ENCODE measurements at places on chromosomes 1 and 21.
A peak's percentile ranks its signal among the peaks of the same experiment; 100 is the strongest.

DNA sequence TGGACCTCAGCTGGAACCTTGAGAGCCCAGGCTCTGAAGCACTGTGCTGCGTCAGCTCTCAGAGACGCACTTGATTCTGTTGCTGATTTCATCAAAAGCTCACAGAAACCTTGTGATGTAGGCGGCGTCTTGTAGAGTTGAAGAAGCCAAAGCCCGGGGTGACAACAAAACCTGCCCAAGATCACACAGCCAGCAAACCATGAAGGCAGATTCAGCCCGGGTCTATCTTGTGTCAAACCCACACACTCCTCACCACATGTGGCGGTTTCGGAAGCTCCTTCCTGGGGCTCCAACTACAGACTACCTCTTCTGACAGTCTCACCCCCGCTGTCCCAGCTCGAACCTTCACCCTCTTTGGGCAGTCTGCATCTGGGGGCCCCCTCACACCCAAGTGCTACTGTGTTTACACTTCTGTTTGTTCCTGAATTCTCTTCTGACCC, 50.4 kb downstream of the TENT5C start:
- DNase-seq = peak; percentile 53

DNA sequence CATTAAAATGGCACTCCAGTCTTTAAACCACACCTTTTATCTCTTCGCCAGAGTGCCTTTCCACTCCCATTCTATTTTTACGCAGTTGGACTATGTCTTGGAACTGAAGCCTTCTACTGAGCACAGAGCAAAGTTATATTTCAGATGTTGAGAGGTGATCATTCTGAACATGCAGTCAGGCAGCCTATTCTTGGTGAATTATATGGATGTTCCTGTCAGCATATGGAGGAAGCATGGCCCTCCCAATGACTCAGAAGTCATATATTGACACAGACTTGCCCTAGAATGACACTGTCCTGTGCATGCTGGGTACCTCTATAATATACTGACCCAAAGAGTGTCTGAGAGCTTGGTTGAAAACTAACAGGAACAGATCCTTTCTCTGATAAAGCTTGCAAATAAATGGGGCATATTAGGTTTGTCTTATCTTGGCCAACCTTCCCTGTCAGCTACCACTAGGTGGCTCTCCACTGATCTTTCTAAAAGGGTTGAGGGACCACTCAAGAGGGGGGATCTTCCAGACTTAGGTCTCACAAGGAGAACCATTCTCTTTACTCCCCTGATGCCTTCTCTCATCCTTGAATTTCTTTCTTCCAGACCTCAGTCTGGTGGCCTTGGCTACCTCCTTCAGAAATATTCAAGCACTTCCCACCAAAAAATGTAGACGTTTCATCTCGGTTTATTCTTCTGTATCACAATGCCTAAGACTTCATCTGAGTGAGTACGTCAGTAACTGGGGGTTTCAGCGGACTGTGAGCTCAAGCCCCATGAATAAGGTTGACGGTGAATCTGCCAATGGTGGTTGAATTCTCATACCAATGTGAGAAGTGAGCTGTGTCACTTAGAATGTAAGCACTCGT, 11.8 kb upstream of the ALG14 start:
- DNase-seq = no peak

GRCh38 chr1:11229203-11229602, 33.1 kb downstream of the MTOR start:
- DNase-seq = no peak

- DNase-seq = no peak
Measured at GRCh38 chr1:32274646-32275340, 17.1 kb upstream of the HDAC1 start.

DNA sequence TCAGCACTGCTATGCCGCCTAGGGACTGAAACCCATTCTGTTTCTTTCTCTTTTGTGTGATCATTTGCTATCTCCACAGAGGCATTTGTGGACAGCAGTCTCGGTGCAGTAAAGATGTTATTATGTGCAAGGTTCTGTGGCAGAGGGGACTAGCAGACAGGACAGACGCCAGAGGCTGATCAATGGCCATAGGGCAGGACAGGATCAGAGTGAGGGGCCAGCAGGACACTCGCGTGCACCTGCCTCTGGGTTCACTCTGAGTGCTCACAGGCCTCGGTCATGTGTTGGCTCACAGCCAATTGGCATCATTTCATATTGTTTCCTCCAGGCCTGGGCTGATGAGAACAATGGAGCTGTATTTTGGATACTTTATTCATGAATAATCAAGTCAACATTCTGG, 212.6 kb downstream of the TGFB2 start:
- no peak for DNase-seq

- no peak for DNase-seq
Measured at GRCh38 chr1:43043695-43044094, 85.0 kb upstream of the SLC2A1 start.

- DNase-seq = no peak
Measured at GRCh38 chr1:26055041-26055440, 9.1 kb upstream of the SLC30A2 start.

- no peak for DNase-seq
Measured at GRCh38 chr1:178941849-178942248, 71.0 kb upstream of the ANGPTL1 start.

DNA sequence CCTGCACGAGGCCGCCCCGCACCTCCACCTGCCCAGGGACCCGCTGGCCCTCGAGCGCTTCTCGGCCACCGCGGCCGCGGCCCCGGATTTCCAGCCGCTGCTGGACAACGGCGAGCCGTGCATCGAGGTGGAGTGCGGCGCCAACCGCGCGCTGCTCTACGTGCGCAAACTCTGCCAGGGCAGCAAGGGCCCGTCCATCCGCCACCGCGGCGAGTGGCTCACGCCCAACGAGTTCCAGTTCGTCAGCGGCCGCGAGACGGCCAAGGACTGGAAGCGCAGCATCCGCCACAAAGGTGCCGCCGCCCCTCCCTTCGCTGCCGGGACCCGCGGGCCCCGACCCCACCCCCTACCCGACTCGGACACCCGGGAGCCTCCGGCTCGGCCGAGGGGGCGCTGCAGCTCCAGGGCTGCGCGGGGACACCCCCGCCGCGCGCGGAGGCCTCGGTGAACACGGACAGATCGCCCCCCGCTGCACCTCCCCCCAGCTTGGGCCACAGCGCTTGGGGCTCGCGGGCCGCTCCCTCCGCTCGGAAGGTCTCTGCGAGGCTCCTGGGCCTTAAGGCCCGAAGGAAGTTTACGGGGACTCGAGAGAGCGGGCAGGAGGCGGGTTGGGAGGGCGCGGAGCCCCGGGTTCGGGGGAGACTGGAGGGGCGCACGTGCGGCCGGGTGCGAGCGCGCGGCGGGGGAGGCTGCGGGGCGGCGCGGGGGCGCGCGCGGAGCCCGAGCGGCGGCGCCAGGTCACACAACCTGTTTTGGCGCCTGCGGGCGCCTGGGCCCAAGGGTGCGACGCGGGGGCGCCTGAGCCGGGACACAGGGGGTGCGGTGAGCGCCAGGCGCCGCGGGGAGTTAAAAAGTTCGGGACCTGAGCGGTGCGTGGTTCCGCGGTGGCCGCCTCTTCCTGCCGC, 1.2 kb downstream of the SAMD11 start:
- no peak for DNase-seq

DNA sequence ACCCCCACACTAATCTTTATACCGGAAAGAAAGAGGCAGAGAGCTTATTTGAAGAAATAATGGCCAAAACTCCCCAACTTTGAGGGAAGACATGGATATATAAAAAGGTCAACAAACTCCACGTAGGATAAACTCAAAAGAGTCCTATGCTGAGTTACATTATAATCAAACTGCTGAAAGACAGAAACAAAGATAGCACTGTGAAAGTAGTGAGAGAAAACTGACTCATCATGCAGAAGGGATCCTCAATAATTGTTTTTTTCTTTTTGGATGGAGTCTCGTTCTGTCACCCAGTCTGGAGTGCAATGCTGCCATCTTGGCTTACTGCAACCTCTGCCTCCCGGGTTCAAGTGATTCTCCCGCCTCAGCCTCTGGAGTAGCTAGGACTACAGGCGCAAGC, 48.5 kb upstream of the TTC39A start:
- DNase-seq = no peak

DNA sequence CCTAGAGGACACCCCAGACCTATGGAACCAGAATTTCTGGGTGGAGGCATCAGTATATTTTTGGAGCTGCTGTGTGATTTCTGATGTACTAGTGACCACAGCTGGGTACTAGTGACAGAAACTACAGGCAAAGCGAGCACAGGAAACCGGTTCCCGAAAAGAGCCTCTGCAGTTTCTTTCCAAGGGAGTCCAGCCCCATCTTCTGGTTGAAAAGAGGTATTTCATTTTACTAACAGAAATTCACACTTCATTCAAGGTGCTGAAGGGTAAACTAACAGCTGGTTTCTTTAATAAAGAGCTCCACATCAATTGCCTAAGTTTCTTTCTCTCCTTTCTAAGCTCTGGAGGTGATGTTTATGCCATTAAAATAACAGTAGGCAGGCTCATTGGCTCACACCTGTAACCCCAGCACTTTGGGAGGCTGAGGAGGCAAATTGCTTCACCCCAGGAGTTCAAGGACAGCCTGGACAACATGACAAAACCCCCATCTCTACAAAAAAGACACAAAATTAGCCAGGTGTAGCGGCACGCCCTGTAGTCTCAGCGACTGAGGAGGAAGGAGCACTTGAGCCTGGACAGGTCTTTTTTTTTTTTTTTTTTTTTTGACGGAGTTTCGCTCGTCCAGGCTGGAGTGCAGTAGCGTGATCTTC, 22.0 kb downstream of the THAP3 start:
- no peak for DNase-seq

- DNase-seq = no peak
Measured at GRCh38 chr1:17605582-17606344, 66.3 kb downstream of the ARHGEF10L start.

GRCh38 chr1:160007577-160008200, 24.1 kb downstream of the PIGM start:
- DNase-seq = no peak

DNA sequence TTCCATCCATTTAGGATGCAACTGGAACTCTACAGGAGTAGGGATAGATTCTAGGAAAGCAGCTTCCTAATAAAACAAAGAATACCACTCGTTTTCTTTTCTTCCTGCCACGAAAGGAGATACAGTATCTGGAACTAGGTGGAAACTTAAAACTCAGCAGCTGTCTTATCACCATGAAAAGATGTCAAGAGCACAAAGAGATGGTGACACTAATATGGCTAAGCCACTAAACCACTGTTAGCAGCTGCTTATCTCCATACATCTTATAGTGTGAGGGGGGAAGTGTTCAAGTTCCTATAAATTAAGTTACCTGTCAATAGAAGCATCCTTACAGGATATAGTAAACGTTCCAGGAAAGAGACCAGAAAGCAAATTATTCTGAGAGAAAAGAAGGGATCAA, 162.5 kb downstream of the TYW3 start:
- DNase-seq = no peak

- no peak for DNase-seq
Measured at GRCh38 chr1:21668951-21669257, 253 bp downstream of the RAP1GAP start.

GRCh38 chr1:201023920-201024624, 558 bp upstream of the KIF21B start:
- DNase-seq = no peak

DNA sequence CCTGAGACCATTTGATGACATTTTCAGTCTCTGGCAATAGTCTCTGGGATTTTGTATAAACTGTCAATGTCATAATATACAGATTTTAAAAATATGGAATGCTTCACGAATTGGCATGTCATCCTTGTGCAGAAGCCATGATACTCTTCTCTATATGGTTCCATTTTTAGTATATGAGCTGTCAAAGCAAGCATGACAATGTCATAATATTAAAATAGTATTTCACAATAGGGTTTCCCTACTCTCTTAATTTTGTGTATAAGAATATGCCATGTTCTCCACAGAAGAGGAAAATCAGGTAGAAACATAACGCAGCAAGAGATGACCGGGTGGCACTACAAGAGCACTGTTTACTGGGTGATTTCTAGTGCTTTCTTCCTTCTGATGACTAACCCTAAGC, 8.3 kb upstream of the DIPK1A start:
- no peak for DNase-seq

GRCh38 chr1:194067772-194068171, 881.4 kb upstream of the B3GALT2 start:
- DNase-seq = no peak

GRCh38 chr1:79741720-79742421, 735.3 kb upstream of the ADGRL4 start:
- DNase-seq = no peak

- DNase-seq = no peak
Measured at GRCh38 chr1:38038861-38039260, 7.7 kb downstream of the POU3F1 start.

DNA sequence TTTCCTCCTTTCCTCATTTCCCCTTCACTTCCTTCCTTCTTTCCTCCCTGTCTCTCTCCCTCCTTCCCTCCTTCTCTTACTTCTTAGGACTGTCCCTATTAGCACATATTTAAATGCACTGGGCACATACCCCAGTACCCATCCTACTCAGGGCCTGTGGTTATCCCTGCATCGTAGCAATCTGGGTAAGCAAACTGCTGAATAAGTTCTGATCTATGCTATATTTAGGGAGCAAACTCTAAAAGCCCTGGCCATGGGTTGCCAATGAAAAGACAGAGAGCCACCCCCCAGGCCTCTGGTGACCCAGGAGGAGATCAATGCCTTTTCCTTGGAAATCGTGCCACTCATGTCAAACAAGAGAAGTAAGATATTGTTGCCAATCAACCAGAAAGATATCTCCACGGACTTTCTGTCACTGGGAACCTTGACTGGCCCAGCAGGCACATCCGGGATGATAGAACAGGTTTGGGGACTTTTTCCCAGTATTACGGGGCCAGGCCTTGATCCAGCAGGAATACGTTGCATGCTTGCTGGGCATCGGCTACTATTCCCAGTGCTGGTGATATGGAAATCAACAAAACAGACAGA, 5.4 kb downstream of the FAM3B start:
- DNase-seq = no peak

DNA sequence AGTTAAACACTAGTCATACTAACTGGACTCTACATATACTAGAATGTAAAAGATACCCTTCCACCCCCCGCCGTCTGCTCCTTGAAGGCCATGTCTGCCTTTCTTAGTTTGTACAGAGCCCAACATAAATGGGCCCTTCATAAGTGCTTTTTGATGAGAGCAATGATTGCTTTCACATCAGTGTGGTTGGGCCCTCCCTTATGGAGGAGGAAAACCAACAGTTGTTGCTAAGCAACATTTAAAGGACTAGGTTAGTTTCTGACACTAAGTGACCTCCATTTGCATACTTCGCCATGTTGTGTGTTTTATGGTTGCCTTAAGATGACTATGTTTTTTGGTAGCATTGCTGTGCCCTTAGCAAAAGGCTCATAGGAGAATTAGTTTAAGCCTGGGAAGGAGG, 182.0 kb upstream of the SGIP1 start:
- DNase-seq = no peak

DNA sequence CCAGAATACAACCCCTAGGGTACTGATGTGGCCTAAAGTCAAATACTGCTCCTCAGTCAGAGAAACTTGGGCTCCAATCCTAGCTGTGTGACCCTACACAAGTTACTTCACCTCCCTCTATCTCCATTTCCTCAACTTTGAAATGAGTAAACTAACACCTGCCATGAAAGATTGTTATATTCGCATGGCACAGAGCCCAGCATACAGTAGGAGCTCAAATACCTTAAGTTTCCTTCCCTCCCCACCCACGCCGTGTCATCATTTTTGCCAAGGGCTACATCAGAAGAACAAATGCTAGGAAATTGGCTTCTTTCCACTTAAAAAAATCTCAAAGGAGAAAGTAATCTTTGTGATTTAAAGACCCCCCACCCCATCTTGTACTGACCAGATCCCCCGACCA, 22.2 kb upstream of the ZNF362 start:
- DNase-seq = no peak

- DNase-seq = no peak
Measured at GRCh38 chr1:8604041-8604945, 213.1 kb downstream of the RERE start.

- no peak for DNase-seq
Measured at GRCh38 chr1:246492611-246493245, 14.4 kb downstream of the SMYD3 start.
